MCF 10A (cell line): ENCODE measurements at places on chromosomes 6 and 20.

DNA sequence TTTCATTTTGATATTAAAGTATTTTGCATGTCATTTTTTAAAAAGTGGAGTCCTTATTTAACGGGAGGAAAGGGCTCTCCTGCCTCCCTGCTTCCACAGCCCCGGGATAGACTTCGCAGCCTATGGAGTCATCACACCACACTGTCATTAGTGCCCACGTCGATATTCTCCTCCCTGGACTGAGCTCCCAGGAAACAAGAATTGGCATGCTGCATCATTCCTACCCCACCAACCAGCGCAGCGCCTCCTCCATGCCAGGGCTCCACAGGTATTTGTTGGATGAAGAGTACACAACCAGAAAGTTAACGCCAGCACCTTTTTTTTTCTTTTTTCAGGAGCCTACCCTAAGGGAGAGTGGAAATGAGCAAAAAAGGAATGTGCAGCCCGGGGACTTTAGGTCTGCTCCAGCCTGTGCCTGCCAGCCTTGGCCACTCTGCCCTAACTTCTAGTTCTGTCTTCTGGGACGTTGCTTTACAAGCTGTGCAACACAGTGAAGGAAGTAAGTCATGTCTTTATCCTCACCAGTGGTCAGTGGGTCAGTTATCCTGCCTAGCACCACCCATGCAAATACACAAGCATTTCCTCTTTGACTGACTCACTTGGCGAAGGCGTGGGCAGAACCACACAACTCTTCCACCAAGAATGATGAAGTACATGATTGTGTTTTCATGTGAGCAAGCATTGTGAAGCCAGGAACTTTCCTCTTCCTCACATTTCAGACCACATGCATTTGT lies 180.7 kb upstream of the UST start:
- peak; percentile 73 for DNase-seq

GRCh38 chr20:12179692-12180091 lies 262.0 kb downstream of the BTBD3 start:
- no peak for DNase-seq

DNA sequence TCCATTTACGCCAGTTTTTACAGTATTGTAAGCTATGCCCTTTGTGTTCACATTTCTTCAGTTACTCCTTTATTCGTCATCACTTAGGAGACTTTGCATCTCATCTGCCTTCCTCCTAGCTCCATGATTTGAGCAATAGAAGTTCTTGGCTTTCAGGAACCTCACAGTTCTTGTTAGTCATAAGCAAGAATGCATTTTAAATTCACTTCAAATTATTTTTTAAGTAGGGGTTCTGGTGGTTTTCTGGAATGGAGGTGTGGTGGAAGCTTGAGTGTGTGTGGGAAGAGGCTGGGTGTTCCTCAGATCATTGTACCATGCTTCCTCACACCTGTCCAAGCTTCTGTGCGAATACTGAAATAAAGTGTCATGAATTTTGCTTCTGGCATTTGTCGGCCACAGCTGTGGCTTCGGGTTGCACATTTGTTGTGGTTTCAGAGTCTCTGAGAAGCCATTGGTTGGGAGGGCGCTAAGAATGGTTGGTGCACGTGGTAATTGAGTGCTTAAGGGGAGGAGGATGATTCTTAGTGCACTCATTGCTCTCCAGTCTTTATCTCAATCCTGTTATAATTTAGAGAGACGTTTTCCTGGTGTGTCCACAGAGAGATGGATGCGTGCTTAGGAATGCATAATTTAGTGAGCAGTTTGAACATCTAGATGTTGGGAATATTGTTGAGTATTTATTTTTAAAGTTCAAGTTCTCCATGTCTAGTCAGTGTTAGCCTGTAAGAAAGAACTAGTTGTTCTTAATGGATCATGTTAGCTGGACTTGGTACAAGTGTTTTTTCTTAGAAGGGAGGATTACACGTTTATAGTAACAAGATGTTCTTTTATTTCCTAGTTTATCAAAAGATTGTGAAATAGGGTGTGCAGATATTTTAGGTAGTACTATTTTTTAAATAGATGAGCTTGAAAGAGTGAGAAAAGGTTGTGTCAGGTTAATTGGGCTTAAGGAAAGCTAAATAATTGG lies 31.9 kb downstream of the FOXO3 start:
- DNase-seq = peak; percentile 77

- DNase-seq = no peak
Measured at GRCh38 chr20:48864738-48865318, 37.0 kb upstream of the PREX1 start.

- DNase-seq = peak; percentile 9
Measured at GRCh38 chr20:4787069-4787468, 65.4 kb downstream of the PRND start.

DNA sequence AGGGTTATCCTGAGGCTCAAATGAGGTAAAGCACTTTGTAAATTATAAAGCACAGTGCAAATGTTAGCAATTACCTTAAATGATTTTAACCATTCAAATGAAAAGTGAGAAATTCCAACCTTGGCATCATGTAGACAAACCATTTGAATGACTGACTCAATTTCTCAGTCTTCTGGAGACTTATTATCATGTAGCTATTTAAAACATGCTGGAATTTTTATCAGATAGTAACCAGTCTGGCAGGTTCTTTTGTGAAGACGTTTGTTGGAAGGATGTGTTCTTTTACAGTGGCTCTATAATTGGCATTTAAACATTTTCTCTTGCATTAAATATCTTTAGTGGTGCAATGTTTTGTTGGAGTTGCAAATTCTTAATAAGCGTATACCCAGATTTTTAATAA lies 386.6 kb downstream of the NKAIN2 start:
- DNase-seq = no peak

DNA sequence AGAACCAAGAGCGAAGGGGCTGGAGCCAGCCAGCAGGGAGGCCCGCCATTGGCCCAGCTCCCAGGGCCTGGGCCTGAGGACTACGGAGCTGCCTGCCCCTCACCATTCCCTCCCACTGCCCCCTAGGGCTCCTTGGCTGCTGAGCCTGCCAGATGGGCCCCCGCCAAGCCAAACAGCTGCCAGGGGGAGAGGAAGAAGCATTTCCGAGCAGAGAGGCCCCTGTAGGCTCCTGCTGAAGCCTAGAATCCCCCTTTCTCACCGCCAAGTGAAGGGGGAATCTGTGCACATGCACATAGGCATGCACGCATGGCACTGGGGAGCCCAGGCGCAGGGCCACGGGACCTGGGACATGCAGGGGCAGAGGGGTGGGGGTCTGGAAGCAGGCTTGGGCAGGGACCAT lies 28.5 kb upstream of the MRPS18A start:
- no peak for DNase-seq

DNA sequence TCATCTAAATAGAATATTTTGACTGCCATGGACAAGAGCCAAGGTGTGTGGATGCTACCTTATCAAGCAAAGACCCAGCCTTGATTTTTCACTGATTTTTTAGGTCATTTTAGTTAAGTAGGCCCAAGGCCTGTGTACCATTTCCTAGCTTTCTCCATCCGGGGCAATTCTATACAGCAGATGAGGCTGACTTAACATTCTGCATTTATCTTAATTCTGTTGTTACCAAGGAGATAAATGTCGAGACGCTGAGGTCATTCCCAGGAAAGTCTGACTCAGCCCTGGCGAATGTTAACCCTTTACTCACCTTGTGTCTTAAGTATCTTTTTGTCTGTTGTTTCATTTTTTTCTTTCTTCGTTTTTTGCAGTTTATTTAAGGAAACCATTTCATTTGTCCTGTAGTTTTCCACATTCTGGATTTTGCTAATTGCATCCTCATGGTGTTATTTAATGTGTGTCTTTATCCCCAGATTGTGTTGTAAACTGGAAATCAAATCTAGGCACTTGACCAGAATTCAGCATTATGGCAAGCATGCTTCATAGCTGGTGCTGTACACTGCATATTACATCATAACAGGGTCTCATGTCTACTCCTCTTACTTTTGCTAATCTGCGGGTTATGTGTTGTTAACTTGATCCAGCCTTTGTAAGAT lies 277.0 kb downstream of the CDKAL1 start:
- DNase-seq = peak; percentile 87

DNA sequence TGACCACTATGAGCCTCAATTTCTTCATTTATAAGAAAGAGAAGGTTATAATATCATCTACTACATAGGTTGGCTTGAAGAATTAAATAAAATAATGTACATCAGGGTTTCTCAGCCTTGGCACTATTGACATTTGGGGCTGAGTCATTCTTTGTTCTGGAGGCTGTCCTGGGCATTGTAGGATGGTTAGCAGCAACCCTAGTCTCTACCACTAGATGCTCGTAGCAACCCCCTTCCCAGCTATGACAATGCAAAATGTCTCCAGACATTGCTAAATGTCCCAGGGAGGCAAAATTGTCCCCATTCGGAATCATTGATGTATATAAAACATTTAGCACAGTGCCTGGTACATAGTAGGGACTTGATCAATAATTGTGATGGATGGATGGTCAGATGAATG lies 152.1 kb downstream of the KHDC1L start:
- peak; percentile 14 for DNase-seq

DNA sequence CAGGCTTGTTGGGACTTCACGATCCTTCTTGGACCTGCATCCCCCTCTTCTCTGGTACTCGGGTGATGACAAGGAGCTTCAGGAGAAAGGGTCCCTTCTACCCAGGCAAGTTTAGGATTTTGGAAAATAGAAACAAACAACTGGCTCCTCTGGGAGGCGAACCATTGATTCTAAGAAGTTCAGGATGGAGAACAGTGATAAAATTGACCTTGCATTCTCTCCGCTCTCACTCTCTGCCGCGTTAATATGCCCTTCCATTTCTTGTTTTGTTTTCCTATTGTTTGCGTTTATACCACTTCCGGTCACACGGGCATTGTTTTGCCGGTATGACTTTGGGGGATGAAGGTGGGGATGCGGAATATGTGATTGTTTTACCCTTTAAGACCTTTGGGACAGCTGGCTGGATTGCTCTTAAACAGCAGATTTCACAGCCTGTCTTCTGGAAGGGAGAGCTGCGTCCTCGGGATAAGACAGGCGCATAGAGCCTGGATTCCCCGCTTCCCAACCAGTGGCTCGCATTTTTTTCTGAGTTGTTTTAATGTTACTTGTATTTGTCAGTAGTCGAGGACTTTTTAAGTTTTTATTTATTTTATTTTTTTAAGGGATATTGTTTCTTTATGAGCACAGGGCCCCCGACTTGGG lies 144.3 kb upstream of the ZNF184 start:
- DNase-seq = peak; percentile 38

DNA sequence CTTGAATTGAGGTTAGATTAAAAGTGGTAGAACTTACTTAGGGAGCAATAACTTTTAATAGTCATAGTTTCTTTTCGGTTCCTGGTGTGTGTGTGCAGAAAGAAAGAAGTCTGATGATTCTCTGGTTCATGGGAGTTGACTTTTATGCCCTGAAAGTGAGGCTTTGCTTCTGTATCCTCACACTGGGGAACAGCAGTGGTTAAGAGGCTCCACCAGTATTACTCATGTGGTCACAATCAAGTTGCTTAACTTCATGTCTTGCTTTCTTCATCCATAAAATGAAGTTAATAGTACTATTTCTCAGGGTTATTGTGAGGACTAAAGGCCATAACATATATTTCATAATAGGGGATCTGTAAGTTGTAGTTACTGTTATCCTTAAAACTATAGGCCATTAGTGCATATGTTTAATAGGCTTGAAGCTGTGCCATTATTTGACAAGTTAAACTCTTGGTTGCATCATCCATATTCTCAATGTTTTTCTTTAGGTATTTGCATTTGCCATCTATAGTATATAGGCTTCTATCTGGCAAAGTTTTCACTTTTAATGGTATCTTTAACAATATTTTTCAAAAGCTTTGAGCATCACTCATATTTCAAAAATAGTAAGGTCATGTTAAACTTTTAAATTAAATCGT lies 262.4 kb downstream of the PLCB1 start:
- peak; percentile 61 for DNase-seq

DNA sequence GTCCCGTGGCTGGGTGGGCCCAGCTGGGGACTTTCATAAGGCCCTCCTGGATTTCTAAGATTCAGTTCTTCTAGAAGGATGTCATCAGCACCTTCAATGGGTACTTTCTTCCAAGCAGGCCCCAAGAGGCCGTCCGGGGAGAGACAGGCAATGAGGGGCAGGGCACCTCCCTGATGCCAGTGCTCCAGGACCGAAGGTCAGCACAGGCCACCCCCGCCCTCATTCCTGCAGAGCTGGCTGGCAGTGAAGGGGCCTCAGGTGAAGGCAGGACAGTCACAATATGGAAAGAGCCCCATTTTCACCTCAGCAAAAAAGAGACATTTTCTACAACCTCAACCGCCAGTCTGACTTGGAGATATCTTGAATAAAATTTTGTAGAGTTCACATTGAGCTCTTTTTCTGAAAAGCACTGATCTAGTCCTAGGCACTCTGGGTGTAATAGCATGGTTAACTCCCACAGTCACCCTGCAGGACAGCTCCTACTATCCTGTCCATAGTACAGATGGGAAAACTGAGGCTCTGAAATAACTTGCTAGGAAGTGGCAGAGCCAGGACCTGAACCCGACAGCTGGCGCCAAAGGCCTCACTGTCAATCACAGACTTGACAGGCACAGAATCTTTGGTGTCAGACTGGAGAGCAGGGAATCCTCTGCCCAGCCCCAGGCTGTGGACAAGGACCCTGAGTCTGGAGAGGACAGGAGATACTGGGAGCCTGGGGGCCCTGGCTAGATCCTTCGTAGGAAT lies 50.3 kb downstream of the RRBP1 start:
- DNase-seq = no peak

DNA sequence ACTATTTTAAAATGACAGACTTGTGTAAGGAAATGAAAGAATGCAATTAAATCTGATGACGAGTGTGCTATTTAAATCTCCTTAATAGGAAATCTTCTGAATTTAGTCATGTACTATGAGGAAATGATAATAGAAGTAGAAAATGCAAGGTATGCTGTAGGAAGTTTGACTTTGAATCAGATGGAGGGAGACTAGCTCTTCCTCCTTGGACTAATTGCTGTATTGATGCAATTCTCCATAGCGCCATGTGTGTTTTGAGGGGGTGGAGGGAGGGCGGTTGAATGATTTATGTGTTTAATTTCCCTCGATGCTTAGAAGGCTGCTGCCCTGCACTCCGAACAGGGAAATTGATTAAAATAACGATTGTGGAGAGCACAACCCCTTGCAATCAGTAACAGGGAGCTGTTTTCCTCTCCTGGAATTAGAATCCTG lies 214.4 kb upstream of the PRND start:
- peak; percentile 44 for DNase-seq

DNA sequence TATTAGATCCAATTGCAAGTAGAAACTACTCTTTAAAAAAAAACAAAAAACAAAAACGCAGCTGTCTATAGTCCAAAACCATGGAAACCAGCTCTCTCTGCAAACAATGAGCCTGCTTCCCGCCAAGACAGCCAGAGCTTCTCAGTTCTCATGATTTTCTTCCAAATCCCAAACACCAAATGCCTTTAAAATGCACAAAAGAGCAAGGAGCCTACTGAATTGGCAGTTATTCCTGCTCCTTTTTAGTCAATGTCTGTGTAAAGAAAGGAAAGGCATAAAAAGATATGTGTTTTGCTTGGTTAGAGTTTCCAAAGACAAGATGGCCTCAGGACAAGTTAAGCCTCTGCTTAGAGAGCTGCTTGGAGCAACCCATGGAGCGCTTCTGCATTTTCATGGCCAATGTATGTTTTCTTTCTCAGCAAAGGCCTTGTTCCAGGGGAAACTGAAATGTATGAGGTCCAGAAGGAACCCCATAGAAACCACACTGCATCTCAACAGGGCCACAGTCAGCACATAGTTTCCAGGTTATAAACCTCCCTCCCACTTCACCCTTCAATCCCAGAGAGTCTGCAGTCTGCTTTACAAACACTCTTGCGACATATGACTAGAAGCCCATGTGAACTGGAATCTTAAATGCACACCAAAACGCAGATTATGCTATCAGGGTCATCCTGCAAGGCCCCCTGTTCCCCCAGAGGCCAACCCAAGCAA lies 209.3 kb upstream of the TAB2 start:
- DNase-seq = no peak
